ENCODE measurements at places on chromosomes 13 and 19. TPM values are rescaled to one million over a fixed set of nuclear protein-coding genes. Genes with fewer than 3 reads are reported as not detected.

MRPL4 gene
- total RNA-seq = 52.7 TPM

KLF2 gene
- 21.8 TPM for total RNA-seq

ANO8 gene
- total RNA-seq = 5.9 TPM

AXL gene
- 89.8 TPM for total RNA-seq

ZNF208 gene
- 57.7 TPM for total RNA-seq

- H3K36me3 ChIP-seq = no peaks in the 10 kb centered on the region
- H3K4me3 ChIP-seq = no peak overlapping the region
- H3K27ac ChIP-seq = peak overlapping the region; percentile 14
- H3K4me1 ChIP-seq = no peaks in the 10 kb centered on the region
- H3K27me3 ChIP-seq = no peaks in the 10 kb centered on the region
Observed at GRCh38 chr13:37446503-37446902, 152.1 kb downstream of the POSTN start.

DNA sequence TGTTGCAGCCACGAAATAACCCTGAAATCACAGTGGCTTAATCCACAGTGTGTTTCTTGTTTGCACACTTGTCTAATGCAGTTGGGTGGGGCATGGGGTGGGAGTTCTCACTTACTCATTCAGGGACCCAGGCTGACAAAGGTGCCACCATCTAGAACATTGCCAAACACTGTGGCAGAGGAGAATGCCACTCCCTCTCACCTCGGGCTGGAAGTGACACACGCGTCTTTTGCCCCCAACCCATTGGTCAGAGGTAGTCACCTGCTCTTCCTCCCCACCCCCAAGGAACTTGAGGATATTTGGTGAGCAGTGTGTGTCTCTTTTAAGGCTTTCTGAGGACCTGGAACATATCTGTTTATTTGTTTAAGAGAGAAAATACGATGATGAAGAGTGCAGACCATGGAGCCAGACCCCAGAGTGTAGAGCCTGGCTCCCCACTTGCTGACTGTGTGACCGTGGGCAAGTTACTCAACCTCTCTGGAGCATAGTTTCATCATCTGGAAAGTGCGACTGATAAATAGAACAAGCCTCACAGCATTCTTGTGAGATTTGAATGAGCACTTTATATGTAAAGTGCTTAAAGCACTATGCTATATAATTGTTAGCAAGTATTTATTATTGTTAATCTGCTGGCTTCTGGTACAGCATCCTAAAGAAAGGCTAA, 17.4 kb downstream of the GPR183 start:
- H3K27me3 ChIP-seq = no peaks in the 10 kb centered on the region
- DNase-seq = no peak
- no peaks in the 10 kb centered on the region for H3K36me3 ChIP-seq
- H3K27ac ChIP-seq = peak overlapping the region; percentile 4

- no peaks in the 10 kb centered on the region for H3K27me3 ChIP-seq
- no peak for DNase-seq
- no peak overlapping the region for H3K4me3 ChIP-seq
- H3K4me1 ChIP-seq = no peaks in the 10 kb centered on the region
- H3K27ac ChIP-seq = peak overlapping the region; percentile 81
Observed at GRCh38 chr13:114047358-114047881, 73.5 kb upstream of the C13orf46 start.

DNA sequence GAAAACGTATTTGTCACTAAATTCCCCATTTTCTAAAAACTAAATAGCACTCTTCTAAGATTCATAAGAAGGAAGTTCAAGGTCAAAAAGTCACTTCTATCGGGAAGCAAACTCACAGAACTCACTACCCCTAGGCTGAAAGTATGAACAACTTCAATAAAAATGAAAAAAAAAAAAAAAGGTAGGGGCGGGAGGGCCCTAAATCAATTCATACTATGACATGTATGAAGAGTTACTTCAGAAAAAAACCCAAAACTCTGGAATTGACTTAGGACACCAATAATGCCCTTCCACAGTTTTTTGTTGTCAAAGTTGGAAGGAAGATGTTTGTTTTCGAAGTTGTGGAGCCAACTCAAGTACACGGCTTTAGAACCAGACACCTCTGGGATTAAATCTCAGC, 1.1 kb downstream of the SUCLA2 start:
- DNase-seq = no peak
- no peaks in the 10 kb centered on the region for H3K27me3 ChIP-seq
- H3K4me3 ChIP-seq = peak overlapping the region; percentile 98
- no peak overlapping the region for H3K27ac ChIP-seq
- H3K36me3 ChIP-seq = no peaks in the 10 kb centered on the region

- H3K36me3 ChIP-seq = no peaks in the 10 kb centered on the region
- H3K4me1 ChIP-seq = no peaks in the 10 kb centered on the region
- no peak for DNase-seq
- no peaks in the 10 kb centered on the region for H3K27me3 ChIP-seq
Observed at GRCh38 chr13:112256716-112257494, 119.2 kb upstream of the SPACA7 start.

- H3K4me1 ChIP-seq = no peaks in the 10 kb centered on the region
- H3K4me3 ChIP-seq = no peak overlapping the region
- H3K36me3 ChIP-seq = no peaks in the 10 kb centered on the region
- no peak for DNase-seq
- peak overlapping the region; percentile 95 for H3K27ac ChIP-seq
Observed at GRCh38 chr19:55459551-55459949, 1.9 kb downstream of the ISOC2 start.

GRCh38 chr19:1987197-1988187, 28.0 kb downstream of the BTBD2 start:
- H3K27ac ChIP-seq = no peak overlapping the region
- DNase-seq = no peak
- no peaks in the 10 kb centered on the region for H3K27me3 ChIP-seq
- peaks cover 8% of the 10 kb centered on the region for H3K36me3 ChIP-seq
- no peak overlapping the region for H3K4me3 ChIP-seq
- no peaks in the 10 kb centered on the region for H3K4me1 ChIP-seq

DNA sequence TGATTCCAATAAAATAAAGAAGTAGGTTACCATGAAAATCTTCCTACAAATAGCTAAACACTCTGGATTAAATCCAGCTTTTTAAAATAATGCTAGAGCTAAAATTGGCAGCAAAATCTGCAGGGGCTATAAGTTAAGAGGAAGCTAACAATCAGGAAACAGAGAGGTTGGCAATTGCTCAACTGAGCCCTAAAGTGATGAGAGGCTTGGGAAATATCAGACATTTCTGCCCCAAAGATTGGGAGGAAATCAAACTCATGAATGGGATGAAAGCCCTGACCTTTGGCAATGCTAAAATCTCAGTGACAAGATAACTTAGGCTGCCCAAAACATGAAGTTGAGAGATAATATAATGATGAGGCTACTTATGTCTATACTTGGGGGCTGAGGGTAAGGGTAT, 1437.9 kb downstream of the EFNB2 start:
- H3K36me3 ChIP-seq = no peaks in the 10 kb centered on the region
- H3K4me1 ChIP-seq = no peaks in the 10 kb centered on the region
- DNase-seq = no peak
- no peak overlapping the region for H3K27ac ChIP-seq
- H3K27me3 ChIP-seq = no peaks in the 10 kb centered on the region

- no peak for DNase-seq
- no peaks in the 10 kb centered on the region for H3K4me1 ChIP-seq
- H3K36me3 ChIP-seq = no peaks in the 10 kb centered on the region
- H3K4me3 ChIP-seq = no peak overlapping the region
- no peaks in the 10 kb centered on the region for H3K27me3 ChIP-seq
- H3K27ac ChIP-seq = no peak overlapping the region
Observed at GRCh38 chr13:72258340-72258981, 391.5 kb upstream of the DACH1 start.

GRCh38 chr19:30376826-30377425, 4.7 kb downstream of the ZNF536 start:
- no peak overlapping the region for H3K27ac ChIP-seq
- H3K4me1 ChIP-seq = no peaks in the 10 kb centered on the region
- no peaks in the 10 kb centered on the region for H3K27me3 ChIP-seq
- no peak for DNase-seq

GRCh38 chr19:2461751-2462634, 5.2 kb upstream of the LMNB2 start:
- H3K4me1 ChIP-seq = peaks cover 9% of the 10 kb centered on the region
- no peak for DNase-seq
- peak overlapping the region; percentile 53 for H3K4me3 ChIP-seq
- no peaks in the 10 kb centered on the region for H3K27me3 ChIP-seq
- H3K27ac ChIP-seq = no peak overlapping the region

DNA sequence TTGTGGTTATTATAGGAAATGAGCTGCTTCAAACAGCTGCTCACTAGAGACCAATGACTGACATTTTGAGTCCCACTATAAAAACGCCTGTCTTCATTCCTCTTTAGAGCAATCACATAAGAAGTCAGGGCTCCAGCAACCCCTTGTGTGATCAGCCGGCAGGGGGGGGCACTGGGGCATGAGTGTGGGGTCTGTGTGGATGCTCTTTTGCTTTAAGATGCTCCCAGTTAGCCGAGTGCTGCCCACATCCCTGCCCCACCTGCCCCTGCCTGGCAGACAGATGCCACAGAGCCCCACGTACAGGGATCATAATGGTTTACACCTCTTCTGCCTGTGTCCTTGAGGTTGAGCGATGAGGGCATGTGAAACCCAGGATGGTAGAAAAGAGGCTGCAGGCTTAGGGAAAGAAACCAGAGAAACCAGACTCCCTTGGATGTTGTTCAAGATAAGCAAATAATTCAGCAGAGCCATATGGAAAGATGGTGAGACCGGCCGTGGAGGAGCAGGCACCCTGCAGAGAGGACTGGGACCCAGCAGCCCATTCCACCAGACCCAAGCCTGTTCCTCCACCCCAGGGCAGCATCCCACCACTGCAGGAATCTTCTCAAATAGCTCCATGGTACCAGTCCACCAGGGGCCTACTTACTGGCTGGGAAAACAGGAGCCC, 55.4 kb downstream of the CHST8 start:
- no peak overlapping the region for H3K4me3 ChIP-seq
- no peaks in the 10 kb centered on the region for H3K27me3 ChIP-seq
- H3K4me1 ChIP-seq = no peaks in the 10 kb centered on the region
- DNase-seq = no peak

- no peak overlapping the region for H3K4me3 ChIP-seq
- no peak overlapping the region for H3K27ac ChIP-seq
- H3K36me3 ChIP-seq = no peaks in the 10 kb centered on the region
Observed at GRCh38 chr13:58728126-58728525, 1096.6 kb downstream of the PCDH17 start.

DNA sequence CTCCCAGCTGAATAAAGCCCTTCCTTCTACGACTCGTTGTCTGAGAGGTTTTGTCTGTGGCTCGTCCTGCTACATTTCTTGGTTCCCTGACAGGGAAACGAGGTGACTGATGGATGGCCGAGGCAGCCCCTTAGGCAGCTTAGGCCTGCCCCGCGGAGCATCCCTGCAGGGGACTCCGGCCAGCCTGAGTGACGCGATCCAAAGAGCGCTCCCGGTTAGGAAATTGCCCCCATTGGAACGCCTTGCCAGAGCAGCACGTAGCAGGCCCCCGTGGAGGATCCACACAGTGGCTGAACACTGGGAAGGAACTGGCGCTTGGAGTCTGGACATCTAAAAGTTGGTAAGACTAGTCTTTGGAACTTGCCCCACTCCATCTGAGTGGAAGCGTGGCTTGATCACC, 296.8 kb upstream of the SGCG start:
- no peaks in the 10 kb centered on the region for H3K4me1 ChIP-seq
- no peaks in the 10 kb centered on the region for H3K36me3 ChIP-seq
- no peak for DNase-seq
- H3K27ac ChIP-seq = no peak overlapping the region
- H3K4me3 ChIP-seq = no peak overlapping the region

DNA sequence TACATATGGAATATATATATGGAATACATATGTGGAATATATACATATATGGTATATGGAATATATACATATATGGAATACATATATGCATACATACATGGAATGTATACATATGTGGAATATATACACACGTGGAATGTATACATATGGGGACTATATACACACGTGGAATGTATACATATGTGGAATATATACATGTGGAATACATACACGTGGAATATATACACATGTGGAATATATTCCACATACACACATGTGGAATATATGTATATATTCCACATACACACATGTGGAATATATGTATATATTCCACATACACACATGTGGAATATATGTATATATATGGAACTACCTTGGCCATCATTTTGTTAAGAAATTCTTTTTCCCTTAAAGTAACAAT, 31.1 kb downstream of the ZNF571 start:
- peaks cover 4% of the 10 kb centered on the region for H3K36me3 ChIP-seq
- no peaks in the 10 kb centered on the region for H3K27me3 ChIP-seq
- H3K4me1 ChIP-seq = no peaks in the 10 kb centered on the region

DNA sequence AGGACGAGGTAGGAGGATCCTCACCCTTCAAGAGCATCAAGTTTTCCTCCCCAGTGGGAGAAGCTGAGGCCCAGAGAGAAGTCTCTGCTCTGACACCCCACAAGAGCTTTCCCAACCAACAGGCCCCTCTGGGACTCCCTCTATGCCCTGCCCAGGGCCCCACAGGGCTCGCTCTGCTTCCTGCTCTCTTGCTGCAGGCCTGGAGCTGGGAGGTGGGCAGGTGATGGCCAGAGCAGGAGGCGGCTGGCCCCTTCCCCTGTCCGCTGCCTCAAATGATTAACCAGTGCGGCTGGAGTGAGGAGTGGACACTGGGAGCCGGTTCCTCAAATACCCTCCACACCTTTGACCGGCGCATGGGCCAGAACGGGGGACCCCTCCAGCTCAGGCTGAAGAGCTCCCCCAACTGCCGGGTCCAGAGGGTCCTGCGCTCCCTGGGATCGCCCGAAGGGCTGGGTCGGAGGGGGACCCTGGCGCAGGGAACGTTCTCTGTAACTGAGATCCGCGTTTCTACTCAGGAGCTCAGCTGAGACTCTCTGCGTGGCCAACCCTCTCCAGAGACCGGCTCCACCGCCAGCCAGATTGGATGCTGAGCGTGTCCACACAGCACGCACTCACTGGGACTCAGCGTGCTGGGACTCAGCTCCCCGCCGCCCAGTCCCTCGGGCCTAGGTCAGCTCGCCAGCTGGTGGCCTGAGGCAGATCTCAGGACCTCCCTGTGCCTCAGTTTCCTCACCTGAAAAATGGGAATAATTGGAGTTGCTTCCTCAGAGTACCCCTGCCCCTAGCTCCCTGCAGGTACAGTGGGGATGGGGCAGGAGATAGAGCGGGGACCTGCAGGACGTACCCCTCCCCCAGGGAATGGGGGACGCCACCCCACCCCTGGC, 6.7 kb upstream of the ONECUT3 start:
- no peak overlapping the region for H3K4me3 ChIP-seq
- peaks cover 12% of the 10 kb centered on the region for H3K4me1 ChIP-seq
- DNase-seq = no peak
- H3K36me3 ChIP-seq = no peaks in the 10 kb centered on the region

GRCh38 chr13:27151798-27152599, 19.6 kb downstream of the USP12 start:
- no peak overlapping the region for H3K27ac ChIP-seq
- no peak for DNase-seq
- H3K4me3 ChIP-seq = no peak overlapping the region
- H3K36me3 ChIP-seq = no peaks in the 10 kb centered on the region
- H3K4me1 ChIP-seq = no peaks in the 10 kb centered on the region
- no peaks in the 10 kb centered on the region for H3K27me3 ChIP-seq

DNA sequence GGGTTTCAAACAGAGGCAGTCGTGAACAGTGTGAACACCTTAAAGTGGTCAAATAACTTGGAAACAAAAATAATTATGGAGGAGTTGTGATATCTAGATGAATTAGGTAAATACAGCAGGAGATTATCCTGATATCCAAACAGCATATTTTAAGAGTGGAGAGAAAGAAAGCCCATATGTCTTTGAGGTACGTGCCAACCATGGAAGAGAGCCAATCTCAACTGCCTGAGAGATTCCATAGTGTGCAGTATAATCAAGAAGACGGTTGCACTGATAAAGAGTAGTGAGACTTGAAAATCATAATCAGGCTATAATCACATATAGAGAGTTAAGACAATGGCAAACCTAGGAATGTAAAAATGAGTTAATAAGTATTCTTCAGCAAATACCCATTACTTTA, 472.8 kb upstream of the SLITRK5 start:
- DNase-seq = no peak
- H3K27me3 ChIP-seq = no peaks in the 10 kb centered on the region
- H3K4me1 ChIP-seq = no peaks in the 10 kb centered on the region
- H3K36me3 ChIP-seq = no peaks in the 10 kb centered on the region
- no peak overlapping the region for H3K4me3 ChIP-seq

Data from breast epithelium (tissue), 4 donors.